ENCODE measurements at places on chromosomes 5 and 9.

DNA sequence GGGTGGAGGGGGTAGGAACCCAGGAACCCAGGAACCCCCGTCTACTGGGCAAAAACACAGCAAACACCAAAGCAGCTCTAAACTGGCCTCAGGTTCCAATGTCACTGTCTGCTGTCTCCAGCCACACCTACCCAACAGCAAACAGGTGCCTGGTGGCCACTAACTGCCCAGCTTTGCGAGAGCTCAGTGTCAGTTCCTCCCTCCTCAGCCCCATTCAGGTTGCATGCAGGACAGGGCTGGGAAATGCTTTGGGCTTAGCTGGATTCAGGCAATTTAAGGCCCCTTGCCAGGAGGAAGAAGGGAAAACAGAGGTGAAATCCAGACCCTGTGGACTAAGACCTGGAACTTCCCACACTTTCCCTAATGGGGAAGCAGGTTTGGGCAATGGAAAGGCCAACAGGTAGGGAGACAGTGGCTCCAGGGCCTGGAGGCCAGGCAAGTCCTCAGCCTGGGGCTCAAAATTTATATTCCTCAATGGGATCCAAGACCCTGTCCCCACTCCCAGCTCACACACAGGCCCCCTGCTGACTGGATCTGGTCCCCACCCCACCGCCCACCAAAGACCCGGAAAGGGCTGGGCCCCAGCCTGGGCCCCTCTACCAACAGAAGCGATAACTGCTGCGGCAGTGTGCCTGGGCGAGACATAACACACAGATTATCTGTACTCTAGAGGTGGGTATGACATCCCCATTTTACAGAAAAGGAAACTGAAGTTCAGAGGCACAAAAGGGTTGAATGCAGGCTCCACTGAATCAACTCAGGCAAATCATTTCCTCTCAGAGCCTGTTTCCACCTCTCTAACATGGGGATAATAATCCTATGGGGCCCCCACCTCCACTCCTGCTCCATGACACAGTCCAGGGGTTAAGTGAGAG lies 3.5 kb downstream of the EEIG1 start:
- no peak for DNase-seq

GRCh38 chr5:82319651-82320376 lies 41.7 kb upstream of the RPS23 start:
- DNase-seq = no peak

DNA sequence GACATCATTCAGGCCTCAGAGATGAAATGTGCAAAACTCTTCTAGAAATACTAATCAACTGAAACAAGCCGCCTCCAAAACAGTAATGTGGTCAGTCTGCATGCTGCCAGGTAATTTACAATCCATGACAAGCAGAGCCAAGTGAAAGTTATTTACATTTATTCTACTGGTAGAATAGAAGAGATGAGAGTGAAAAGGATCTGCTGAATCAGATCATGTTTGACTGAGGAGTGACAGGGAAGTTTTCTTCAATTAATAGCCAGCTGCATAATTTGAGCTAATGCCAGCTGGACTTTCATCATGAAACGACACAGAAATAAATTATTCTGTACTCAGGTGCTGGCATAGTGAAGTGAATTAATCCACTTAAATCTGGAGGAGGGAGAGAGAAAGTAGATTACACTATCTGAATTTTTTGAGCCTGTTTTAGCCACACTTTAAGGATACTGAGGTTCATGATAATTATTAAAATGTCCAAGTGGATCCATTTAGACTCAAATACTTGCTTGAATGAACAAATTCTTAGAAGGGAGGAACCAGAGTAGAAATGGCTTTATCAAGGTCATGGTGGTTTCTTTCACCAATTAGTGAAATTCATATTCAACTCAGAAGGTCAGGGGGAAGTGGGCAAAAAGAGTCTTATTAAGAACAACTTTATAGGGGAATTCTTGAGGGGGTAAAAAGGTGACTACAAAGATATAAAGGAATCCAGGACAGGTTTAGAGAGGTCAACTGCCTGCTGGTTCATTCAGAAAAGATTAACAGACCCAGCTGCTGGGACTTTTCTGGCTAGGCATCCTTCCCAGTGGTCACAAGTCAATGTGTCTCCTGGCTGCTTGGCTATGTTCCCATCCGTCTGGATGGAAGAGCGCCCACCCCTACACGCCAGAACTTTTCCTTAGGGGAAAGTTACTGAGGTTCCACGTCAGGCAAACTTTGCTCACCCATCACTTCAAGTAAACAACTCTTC lies 350.4 kb downstream of the PDE4D start:
- no peak for DNase-seq

DNA sequence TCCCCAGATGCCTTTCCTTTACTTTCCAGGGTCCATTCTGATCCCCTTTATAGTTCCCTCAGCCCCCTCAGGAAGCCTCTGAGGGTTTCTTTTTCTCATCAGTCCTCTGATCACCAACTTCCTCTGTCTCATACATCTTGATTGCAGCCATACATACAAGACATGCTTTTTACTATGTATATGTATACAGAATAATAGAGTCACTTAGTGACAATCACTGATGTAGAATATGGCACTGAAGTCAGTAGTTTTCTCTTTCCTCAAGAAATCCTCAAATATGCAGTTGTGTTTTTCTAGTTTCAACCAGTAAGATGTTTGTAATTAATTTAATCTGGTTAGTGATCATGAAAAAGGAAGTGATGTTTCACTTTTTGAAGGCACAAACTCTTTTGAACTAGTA lies 364.1 kb downstream of the MAN2A1 start:
- no peak for DNase-seq

- no peak for DNase-seq
Measured at GRCh38 chr5:159257629-159258283, 5.3 kb upstream of the UBLCP1 start.

DNA sequence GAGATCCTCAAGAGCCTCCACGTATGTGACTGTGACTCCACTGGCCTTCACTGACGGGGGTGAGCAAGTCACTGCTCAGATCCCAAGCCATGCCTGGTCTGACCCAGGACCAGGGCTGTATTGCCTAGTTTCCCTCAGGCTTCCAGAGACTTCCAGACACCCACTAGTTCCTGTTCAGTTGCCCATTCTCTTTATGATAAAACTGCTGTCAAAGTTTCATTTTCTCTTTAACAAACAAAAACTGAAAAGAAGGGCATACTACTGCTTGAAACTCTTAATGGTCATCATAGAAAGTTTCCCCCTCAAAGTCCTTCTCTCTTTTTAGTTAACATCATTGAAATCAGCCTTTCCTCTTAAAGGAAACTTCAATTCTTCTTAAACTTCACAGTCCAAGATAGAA lies 105.7 kb upstream of the GHR start:
- DNase-seq = no peak

GRCh38 chr5:33008751-33009418 lies 297.8 kb downstream of the NPR3 start:
- no peak for DNase-seq

- DNase-seq = no peak
Measured at GRCh38 chr5:80988419-80988935, 28.3 kb downstream of the RASGRF2 start.

DNA sequence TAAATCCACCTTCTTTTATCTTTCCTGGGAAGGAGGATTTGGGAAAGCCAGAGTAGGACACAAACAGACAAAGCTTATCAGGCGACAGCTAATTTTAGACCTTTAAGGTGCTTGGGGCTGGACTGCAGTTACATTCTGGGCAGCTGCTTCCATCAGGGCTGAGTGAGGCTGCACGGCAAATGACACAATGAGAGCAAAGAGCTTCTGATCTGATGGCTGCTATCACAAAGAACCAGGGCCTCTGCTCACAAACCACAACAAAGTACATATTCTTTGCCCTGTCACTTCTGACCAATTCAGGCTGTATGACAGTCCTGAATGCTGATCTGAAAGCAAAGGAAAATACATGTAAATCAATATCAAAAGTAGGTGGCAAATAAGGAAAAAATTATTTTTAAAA lies 93.1 kb downstream of the MRPS27 start:
- no peak for DNase-seq

DNA sequence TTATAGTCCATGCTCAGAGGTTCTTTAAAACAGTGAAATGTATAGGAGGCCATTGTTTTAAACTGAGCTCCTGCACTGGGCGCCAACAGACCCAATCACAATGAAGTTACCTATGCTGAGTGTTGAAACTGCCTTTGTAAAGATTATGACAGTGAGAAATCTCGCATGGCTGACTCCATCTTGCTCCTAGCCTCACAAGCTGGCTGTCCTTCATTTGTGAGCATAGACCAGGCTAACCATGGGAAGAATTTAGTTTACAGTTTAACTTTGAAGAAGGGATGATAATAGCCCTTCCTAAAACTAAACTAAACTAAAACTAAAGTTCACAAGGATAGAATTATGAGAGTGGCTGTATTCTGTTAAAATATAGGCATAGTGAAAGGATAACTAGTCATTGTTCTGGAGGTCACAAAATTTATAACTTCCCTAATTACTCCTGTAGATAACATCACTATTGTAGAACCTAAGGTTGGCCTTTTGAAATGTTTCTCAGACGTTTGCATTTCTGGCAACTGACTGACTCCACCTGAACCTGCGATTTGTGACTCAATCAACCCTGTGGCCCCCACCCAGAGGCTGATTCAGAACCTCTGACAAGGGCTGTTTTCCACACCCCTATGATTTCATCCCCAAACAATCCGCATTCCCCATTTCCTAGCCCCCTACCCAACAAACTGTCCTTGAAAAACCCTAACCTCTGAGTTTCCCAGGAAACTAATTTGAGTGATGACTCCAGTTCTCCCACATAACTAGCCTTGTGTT lies 59.1 kb downstream of the HMHB1 start:
- DNase-seq = no peak

DNA sequence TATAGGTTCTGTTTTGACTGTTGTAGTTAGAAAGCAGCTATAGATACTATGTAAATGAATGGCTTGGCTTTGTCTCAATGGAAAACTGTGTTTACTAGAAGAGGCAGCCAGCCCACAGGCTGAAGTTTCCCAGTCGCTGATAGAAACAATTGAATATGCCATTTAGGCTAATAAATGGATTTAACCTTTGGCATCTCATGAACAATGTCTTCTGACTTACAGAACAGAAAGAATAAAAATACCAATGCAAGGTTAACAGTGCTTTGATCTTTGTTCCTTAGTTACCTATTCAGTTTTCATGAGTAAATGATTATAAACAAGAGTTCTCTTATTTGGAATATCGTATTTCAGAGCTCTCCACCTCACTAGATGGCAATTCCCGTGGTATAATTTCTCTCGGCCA lies 120.6 kb downstream of the PAM start:
- no peak for DNase-seq

DNA sequence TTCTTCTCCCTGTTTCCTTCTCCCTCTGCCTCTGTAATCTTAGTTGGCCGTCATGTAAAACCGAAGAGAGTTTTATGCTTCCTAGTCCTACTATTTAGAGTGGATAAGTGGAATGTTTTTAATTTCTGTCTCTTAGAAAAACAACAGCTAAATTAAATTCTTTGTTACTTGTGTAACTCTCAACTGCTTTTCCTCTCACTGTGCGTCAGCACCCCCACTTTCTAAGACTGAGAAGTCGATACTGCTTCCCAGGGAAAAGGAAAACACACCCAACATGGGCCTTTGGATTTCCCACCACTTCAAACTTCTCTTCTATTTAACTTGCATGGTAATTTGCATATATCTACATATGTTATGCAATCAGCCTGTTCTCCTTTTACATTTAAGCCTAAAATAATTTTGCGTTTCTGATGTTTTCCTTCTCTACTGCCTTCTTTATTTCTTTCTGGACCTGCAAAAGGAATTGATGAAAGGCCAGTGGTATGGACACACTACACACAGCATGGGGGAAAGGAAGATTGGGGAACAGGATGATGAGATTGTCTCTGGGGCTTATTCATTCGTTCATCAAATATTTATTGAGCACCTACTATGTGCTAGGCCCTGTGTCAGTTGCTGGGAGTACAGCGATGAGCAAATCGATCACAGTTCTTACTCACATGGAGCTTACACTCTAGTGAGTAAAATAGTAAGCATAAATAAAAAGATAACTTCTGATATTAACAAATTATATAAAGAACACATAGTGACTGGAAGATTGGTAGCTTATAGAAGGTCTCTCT lies 52.5 kb upstream of the CTNNA1 start:
- DNase-seq = no peak
